Stimulated activated CD8-positive, alpha-beta memory T cell treated with anti-CD3 and anti-CD28 coated beads, Interleukin-4, amount 100 ng/mL, for 48 hours (primary cell): ENCODE measurements at places on chromosomes 11 and 22.

DNA sequence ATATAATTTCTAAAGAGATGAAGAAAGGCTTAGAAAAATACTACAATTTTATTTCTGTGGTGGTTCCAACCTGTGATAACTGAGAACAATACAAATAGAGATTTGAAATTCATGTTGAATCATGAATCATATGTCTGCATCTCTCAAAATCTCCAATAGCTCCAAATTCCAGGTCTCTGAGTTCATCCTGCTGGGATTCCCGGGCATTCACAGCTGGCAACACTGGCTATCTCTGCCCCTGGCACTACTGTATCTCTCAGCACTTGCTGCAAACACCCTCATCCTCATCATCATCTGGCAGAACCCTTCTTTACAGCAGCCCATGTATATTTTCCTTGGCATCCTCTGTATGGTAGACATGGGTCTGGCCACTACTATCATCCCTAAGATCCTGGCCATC lies at the start of gene OR56B1:
OR56B1 (plus strand) TSS at position 53 of the 400 bp plus-strand sequence; CDS start at position 122, 69 bp downstream.
- DNase-seq, result no peak

DNA sequence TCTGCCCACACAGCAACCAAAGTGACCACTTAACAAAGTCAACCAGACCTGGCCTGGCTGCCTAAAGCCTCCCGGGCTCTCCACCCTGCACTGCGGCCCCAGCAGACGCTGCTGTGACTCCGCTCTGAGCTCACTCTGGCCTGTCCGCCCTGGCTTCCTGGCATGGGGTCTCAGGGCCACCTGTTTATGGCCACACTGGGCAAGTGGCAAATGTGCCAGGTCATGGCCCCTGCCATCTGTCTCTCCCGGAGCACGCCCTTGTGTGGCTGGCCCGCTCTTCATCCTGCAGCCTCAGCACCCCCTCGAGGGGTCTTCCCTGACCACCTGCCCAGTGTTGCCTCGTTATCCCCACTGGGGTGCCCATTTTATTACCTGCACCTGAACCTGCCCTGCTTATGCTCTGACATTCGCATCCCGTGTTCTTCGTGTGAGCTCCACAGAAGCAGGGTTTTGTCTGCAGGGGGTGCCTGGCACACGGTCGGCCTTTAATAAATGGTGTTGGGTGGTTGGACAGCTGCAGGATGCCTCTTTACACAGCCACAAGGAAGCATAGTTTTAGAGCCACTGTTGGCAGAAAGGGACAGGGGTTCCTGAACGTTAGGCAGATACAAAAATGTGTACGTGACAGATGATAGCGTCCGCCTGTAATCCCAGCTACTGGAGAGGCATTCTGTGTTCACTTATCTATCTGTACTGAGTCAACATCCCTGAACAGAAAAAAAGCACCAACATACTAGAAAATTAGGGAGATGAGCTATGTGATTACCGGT lies 785.6 kb downstream of the TBC1D22A start:
- DNase-seq, result no peak

- DNase-seq, result no peak
Observed at GRCh38 chr11:69874178-69874983, 55.2 kb upstream of the FGF3 start.

DNA sequence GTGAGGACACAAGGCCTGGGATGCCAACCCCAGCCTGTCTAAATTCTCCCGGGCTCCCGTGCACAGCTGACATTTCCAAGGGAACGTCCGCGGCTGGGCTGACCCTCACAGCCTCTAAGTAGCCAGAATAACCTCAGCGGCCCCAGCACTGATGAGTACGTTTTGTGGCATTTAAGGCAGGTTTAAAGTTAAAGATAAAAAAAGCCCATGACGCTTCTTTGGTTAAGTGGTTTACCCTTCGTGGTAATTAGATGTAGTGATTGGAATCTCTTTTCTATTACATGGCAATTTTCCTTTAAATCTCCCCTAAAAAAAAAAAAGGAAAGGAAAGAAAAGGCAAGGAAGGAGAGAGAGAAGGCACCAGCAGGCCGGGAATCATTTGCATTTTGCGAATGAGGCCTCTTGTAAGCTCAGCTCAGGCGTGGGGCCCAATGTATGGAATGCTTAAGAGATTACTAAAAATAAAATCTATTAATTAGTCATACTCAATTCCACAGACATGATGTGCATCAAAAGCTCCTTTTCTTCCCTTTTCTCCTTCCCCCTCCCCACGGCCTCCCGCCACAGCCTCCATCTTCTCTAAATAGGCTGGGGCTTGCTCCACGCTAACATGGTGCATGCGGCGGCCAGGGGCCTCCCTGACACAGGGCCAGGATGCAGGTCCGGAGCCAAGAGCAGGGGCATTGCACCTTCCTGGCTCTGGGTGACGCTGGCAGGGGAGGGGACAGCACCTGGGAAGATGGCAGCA lies 44.1 kb downstream of the MACROD1 start:
- no peak for DNase-seq

GRCh38 chr11:65861165-65861505 lies 902 bp downstream of the MUS81 start:
- no peak for DNase-seq

DNA sequence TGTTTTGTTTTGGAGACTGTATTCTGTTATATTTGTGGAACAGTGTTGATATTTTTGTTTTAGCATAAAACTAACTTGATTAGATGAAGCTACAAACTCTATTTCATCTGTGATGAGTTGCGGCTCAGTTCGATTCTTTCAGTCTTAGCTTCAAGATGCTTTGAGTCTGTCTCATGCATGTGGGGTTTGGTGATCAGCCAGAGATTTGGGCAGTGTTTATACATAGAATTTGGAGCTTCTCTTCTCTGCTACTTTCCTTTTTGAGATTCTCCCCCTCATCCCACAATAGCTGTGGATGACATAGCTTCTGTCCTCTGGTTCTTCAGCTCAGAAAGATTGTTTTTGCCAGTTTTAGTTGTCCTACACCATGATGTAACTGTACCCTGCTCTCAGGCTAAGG lies 90.4 kb downstream of the ARHGAP20 start:
- no peak for DNase-seq

DNA sequence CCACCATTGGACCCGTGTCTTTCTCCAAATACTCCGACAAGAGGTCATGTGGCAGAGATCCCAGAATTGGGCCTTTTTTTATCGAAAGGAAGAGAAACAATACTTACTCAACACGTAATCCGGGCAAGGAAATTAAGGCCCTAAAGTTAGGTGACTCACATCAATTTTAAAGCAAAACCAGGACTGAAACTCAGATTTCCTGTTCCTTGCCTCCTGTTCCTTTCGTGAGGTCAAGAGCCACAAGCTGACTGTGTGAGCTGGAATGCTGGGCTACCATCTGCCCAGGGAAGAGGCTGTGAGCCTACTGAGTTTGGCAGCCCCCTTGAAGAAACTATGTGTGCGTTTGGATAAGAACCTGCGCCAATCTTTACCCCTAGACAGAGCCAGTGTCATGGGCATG lies 27.1 kb upstream of the MRGPRX2 start:
- no peak for DNase-seq

DNA sequence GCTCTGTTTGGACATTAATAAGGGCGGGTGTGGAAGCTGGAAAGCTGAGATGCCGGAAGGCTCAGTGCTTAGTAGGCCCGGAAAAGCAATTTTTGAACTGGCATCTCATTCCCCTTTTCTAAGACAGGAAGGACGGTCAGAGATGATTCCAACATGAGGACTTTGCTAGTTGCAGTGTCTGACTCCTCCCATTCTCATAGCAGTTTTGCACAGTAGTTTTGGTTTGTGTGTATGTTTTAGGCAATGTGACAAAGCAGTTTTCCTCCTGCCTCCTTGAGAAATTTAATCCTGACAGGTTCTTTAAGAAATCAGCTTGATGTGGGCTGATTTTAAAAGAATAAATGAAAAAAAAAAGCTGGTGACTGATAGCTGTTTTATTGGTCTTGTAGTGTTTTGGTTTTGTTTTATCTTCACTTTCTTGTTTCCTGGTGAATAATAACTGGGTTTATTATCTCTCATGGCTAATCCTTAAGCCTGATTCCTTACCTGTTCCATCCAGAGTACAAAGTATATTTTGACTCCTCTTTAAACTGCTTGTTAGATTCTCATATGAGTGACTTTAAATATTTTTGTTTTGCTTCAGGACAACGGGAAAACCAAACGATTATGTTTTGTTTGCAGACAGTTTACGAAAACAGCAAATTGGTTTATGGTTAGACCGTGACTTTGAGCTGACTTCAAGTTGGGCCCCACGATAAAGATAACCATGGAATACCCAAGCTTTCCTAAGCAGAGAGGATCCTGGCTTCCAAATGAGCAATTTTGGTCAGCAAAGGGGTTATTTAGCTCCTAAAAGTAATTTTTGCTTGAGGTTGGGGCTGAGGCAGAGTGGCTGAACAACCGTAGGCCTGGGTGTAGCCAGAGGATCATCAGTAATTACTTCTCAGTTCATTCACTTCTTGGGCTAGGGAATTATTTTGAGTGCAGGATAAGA lies 3.4 kb downstream of the PTPRJ start:
- no peak for DNase-seq

- peak; percentile 57 for DNase-seq
Observed at GRCh38 chr22:37627545-37627944, 11.9 kb upstream of the SH3BP1 start.

- DNase-seq, result peak; percentile 57
Observed at GRCh38 chr22:30606455-30607299, at the start of gene TCN2. TSS of gene TCN2 (plus strand) at chr22:30607174. CDS start at chr22:30607332, 158 bp downstream.

DNA sequence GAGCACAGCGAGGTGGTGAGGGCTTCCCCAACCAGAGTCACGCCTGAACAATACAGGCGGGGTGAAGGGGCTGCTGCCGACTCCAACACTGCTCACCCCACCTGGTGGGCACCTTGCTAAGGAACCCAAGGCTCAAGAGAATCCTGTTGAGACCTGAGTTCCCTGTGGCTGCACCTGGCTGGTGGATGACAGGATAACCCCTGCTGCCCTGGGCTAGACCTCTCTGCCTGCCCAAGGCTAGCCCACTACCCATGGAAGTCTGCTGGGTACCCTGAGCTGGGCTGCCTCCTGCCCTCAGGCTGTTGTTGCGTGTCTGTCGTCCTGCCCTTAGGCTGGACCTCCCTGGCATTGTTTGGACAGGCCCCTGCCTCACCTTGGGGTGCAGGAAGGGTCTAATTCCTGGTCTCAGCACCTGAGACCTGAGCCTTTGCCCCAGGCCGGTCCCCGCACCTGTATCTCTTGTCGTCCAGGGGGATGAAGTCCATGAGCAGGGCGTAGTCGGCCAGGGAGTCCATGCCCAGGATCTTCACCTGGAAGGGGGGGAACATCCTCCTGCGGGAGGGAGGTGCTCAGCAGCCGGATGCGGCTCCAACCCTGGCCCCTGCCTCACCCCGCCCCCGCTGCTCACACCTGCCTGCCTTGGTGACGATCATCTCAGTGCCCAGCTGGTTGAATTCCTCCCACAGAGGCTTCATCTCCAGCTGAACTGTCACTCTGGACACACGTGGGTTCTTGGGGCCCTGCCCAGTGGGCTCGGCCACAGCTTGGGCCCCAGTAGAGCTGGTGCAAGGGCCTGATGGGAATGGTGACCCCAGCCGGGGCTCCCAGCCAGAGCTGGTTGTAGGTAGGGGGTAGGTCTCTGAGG lies 4.9 kb upstream of the NUDT8 start:
- DNase-seq, result no peak

DNA sequence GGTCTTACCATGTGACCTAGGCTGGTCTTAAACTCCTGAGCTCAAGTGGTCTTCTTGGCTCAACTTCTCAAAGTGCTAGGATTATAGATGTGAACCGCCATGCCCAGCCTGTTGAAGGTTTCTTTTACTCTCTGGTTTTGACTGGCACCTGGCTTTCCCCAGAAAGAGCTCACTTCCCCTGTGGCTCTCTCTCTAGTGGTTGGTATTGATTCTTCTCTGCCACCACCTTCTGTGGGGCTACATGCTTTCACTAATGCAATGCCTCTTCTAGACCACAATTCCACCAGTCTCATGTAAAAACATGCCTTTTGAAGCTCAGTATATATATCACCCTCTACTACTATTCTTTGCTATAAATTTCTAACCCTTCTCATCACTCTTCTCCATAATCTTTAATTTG lies 67.2 kb downstream of the CCDC83 start:
- DNase-seq, result no peak

DNA sequence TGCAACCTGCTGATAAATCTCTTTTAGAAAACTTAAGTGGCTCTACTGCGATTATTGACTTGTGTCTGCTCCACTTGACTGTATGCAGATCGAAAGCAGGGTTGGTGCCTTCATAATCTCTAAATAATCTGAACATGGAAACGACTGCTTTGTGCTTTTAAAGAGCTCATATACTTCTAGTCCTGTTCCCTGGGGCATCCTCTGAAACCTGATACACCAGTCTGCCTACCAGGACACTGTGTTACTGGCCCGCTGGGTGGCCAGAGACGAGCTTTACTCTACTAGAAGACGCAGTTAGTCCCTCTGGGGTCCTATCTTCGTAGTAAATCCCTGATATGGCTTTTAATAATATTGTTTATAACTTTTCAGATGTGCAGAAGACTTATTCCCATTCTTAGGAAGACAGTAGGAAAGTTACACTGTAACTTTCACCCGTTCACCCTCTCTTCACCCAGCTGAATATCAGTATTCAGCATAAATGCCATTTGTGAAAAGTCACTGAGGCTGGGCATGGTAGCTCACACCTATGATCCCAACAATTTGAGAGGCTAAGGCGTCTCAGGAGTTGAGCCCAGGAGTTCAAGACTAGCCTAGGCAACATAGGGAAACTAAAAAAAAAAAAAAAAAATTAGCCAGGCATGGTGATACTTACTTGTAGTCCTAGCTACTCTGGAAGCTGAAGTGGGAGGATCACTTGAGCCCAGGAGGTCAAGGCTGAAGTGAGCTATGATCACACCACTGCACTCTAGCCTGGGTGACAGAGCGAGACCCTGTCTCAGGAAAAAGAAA lies 9.0 kb upstream of the HTR3B start:
- DNase-seq, result no peak

DNA sequence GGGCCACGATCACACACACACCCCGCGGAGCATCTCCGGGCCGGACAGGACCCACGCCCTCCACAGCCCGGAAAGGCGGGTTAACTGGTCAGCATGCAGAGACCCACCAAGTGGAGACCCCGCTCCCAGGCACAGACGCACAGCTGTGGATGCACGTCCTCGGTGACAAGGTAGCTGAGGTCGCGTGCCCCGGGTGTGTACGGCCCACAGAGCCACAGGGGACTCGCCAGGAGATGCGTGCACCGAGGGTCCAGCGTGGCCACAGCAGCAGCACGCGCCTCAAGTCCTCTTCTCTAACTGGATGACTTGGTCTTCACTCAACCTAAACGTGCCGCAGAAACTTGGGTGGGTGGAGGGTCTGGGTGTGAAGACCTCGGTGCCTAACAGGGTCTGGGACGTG lies 5.5 kb downstream of the H19 start:
- DNase-seq, result no peak

DNA sequence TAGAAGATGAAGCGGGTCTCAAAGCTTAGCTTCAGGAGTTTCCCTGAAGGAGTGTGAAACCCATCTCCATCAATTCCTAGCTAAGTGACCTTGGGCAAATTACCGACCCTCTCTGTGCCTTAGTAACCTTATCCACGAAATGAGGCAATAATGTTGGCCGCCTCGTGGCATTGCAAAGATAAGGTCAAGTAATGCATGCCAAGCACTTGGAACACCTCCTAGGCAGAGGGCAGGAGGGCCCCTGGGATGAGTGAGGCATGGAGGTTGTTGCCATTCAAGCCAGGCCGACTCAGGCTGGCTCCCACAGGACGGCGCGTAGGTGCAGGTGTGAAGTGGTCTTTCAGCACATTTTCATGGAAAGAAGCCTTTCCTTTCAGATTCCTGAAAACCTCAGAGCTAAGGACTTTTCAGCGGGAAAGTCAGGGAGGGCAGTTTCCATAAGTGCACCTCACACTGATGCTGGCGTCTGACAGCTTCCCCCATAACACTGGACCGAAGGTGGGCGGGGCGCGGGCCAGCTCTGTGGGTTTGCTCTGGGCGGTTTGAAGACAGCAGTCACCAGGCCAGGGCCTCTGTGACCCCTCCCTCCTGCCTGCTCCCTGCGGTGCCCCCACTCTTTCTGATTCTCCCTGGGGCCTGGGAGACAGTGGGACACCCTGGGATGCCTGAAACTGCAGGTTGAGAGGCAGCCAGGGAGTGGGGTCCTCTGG lies 25.2 kb downstream of the RPS6KA4 start:
- no peak for DNase-seq
